RWPE1 (cell line): ENCODE measurements at places on chromosomes 7 and 10.
A peak's percentile ranks its signal among the peaks of the same experiment; 100 is the strongest.

- no peak for DNase-seq
Measured at GRCh38 chr10:30833628-30833970, 198.1 kb downstream of the ZNF438 start.

- DNase-seq, result no peak
Measured at GRCh38 chr10:98458809-98459784, 12.4 kb upstream of the HPS1 start.

- DNase-seq, result no peak
Measured at GRCh38 chr10:66837990-66838389, 87.8 kb upstream of the LRRTM3 start.

- DNase-seq, result peak; percentile 27
Measured at GRCh38 chr7:17239683-17240521, 58.5 kb upstream of the AHR start.

- DNase-seq, result no peak
Measured at GRCh38 chr10:96651998-96652431, 65.2 kb upstream of the TM9SF3 start.

DNA sequence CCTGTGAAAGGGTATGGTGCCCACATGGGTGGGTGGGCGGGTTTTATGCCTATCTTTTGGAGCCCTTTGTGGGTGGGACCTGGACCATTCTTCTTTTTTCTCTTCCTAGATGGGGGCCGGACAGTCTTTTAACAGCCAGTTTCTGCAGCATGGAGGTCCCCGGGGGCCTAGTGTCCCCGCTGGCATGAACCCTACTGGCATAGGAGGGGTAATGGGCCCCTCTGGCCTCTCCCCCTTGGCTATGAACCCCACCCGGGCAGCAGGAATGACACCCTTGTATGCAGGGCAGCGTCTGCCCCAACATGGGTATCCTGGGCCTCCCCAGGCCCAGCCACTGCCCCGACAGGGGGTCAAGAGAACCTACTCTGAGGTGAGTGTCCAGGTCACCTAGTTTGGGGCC lies 9.1 kb downstream of the ZMIZ2 start:
- DNase-seq, result no peak

DNA sequence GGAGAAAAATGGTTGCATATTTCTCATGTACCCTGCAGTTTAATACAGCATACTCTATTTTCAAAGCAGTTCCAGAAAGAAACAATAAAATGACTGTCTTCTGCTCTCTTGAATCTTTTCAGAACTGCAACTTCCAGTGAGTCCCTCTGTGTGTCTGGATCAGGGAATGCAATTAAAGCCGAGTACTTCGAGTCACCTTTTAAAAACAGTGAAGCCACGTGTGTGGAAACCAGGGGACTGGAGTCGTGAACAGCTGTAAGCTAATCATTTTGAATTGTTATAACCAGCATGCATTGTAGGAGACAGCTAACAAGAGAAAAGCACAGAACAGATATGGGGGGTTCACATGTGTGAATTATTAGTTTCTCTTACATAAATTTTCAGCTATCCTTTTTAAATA lies 109.1 kb downstream of the CPED1 start:
- DNase-seq, result no peak

DNA sequence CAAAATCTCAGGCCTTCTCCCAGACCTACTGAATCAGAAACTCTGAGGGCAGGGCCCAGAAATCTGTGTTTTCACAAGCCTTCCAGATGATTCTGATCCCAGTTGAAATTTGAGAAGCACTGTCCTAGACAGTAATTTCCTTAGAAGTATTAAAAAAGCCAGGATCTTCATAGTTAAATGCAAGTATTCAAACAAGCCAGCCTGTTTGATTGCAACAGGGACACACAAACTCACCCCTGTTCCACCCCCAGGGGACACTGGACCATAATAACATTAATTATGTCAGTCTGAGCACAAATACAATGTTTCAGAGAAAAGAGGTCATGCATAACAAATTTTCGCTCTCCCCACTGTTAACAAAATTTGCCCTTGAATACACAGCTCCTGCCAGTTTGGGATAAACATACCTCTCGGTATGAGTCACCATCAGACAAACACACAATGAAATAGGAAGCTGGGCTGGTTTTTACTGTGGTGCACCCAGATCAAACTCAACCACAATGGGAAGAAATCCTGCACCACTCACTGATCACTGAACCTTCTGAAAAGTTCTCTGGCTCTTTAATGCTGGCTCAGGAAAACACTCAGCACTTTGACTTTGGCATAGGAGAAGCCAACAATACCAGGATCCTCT lies 34.3 kb downstream of the ABLIM1 start:
- peak; percentile 84 for DNase-seq

DNA sequence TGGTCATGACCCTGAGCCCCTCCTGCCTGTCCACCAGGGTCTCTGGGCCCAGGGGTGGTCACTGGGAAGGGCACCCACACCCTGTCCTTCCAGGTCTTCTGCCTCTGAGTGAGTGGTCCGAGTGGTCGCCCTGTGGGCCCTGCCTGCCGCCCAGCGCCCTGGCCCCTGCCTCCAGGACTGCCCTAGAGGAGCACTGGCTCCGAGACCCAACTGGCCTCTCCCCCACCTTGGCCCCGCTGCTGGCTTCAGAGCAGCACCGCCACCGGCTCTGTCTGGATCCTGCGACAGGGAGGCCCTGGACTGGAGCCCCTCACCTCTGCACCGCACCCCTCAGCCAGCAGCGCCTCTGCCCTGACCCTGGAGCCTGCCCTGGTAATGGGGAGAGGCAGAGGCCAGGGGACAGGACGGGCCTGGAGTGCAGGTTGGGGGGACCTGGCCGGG lies 13.9 kb upstream of the ZNF862 start:
- no peak for DNase-seq
